ENCODE measurements at places on chromosomes 5 and 9.
A peak's percentile ranks its signal among the peaks of the same experiment; 100 is the strongest.

- peak; percentile 46 for DNase-seq
Observed at GRCh38 chr9:120783602-120784047, 9.6 kb downstream of the FBXW2 start.

GRCh38 chr9:77827104-77827784 lies 179.1 kb upstream of the GNA14 start:
- DNase-seq, result no peak

GRCh38 chr5:137032929-137033328 lies 466.2 kb downstream of the SPOCK1 start:
- no peak for DNase-seq

GRCh38 chr5:113271745-113272454 lies 162.9 kb downstream of the TSSK1B start:
- no peak for DNase-seq

- DNase-seq, result no peak
Observed at GRCh38 chr9:89658401-89658800, 53.6 kb downstream of the GADD45G start.

DNA sequence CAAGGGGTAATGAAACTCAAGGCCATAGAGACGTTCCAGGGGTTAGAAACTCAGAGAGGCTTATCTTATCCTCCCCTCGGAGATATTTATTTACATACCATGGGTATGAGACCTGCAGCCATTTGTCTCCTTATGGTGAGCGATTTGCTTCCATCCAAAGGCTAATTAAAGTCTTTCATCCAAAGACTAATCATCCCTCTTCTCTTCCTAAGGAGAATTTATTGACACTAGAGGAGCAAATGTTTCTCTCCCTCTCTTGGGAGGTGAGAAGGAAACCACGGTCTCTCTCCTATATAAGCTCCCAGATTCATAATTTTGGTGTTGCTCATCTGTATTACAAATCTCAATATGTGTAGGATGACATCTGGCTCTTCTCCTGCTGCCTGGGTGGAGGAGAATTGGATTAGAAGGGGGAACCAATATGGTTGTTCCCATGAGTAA lies 31.0 kb upstream of the RPS23 start:
- DNase-seq, result no peak

DNA sequence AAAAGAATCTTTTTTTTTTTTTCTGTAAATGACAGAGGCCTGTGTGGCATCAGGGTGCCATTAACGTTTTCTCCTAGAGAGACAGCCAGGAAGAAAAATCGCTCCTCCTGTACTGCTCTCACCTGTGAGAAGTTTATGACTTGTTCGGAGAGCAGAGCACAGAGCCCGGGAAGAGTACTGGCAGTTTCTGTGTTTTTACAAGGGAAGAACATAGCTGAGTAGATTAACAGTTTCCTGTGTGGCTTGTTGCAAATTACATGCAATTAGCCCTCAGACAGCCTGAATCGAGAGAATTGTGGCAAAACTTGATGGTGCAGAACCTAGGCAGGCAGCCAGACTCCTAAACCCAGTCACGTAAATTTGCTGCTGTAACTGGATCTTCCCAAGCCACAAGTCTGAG lies 32.1 kb downstream of the PRKACG start:
- DNase-seq, result peak; percentile 25

GRCh38 chr9:12801187-12801586 lies 26.4 kb downstream of the LURAP1L start:
- DNase-seq, result no peak

- DNase-seq, result no peak
Observed at GRCh38 chr9:72786948-72787347, 165.9 kb downstream of the ALDH1A1 start.

- no peak for DNase-seq
Observed at GRCh38 chr5:107067395-107067794, 603.3 kb downstream of the EFNA5 start.

GRCh38 chr5:119270960-119271757 lies 84.7 kb upstream of the TNFAIP8 start:
- DNase-seq, result peak; percentile 61

GRCh38 chr5:14123974-14124482 lies 19.1 kb upstream of the TRIO start:
- no peak for DNase-seq

GRCh38 chr5:7753596-7753995 lies 97.3 kb downstream of the CFAP90 start:
- no peak for DNase-seq

DNA sequence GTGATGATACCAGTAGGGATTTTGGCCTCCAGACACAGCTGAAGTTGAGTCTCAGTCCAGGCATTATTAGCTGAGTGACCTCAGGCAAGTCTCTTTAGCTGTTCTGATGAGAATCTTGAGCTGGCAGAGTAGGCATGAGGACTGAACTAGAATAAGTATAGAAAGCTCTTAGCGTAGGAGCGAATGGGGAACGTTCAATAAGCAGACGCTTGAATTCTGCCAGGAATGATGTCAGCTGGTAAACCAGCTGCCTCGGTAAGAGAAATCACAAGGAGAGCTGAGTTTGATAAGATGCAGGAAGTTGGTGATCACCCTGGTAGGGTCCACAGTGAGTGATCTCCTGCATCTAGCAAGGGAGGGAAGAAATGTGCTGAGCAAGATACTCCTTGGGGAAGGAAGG lies 280.4 kb downstream of the NTRK2 start:
- no peak for DNase-seq

- no peak for DNase-seq
Observed at GRCh38 chr5:83360573-83360972, 111.0 kb upstream of the VCAN start.

GRCh38 chr9:36928670-36929349 lies 105.3 kb downstream of the PAX5 start:
- DNase-seq, result no peak

DNA sequence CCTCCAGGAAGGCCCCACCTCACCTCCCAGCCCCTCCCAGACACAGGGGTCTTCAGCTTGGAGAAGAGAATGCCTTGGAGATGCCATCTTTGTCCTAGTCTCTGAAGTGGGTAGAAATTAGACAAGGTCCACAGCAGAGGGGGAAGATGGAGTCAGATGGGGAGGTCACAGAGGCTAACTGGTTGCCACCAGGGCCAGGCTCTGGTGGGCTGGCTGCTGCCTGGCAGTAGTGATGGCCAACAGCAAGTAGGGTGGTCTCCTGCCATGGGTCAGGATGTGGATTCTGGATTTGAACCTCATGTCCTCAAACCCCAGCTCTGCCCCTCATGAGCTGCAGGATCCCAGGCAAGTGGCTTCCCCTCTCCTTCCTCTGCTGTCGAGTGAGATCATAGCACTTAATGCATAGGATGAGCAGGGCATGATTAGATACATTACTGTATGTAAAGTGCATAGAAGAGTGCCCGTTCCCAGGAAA lies 38.7 kb upstream of the NEK6 start:
- DNase-seq, result no peak

- DNase-seq, result no peak
Observed at GRCh38 chr5:59134471-59135163, 551.7 kb downstream of the RAB3C start.

DNA sequence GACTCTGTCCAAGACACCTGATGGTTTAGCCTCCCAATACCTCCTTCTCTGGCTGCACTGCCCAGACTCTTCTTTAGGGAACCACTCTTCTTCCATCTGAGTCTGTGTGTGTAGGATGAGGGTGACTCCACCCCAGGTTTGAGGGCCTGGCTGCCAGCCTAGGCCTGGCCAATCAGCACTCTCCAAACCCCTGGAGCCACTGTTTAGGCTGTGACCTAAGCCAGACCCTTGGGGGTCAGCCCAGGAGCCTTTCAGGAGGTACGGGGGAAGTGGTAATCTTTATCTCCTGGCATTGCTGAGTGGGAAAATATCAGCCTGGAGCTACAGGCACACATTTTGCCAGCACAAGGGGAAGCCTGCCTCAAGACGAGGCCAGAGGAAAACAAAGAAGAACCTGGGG lies 6.2 kb upstream of the ERGIC1 start:
- no peak for DNase-seq

DNA sequence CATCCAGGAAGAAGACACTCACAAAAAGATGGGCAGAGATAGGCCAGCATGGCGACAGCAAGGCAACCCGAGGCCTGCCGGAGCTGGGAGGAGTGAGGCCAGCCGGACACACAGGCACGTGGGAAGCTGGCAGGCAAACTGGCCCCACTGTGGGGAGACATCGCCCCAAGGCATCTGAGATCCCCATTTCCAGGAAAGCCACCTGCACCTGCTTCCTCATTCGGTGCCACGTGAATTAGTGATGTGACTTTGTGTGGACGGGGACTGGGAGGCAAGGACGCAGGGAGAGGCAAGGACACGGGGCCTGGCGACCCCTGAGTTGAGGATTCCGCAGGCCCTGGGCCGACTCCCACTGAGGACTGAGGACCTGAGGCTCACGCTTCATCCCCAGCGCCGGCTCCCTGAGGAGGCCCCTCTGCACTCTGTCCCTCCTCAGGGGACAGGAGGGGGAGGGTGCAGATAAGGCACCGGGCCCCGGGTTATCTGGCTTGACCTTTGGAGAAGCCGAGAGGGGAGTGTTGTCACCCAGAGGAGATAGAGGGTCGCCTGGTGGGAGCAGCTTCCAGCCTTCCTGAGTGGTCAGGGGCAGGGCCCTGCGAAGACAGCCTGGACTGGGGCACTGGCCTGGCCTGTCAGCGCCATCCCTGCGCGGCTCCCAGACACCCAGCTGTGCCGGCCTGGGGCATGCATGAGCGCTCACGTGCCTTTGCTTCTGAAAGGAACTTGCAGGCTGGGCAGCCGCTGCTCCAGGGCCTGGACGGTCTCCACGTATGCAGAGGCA lies 39.7 kb downstream of the NDUFS6 start:
- DNase-seq, result no peak

- no peak for DNase-seq
Observed at GRCh38 chr5:662751-663435, 30.3 kb downstream of the TPPP start.

DNA sequence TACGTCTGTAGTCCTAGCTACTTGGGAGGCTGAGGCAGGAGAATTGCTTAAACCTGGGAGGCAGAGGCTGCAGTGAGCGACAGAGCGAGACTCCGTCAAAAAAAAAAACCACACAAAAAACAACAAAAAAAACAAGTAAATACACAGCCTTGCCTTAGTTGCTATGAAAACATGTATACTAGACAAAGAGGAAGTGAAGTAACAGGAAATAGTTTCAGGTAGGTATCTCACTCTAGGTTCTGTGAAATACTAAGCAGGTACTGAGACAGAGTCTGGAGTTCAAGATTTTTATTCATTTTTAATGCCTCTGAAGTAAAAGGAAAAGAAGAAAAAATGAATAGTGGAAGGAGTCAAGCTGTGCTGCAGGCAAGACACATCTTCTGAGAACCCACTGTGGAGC lies 687.9 kb upstream of the RGMB start:
- DNase-seq, result no peak

GRCh38 chr9:2693056-2693455 lies 24.3 kb upstream of the KCNV2 start:
- DNase-seq, result no peak

DNA sequence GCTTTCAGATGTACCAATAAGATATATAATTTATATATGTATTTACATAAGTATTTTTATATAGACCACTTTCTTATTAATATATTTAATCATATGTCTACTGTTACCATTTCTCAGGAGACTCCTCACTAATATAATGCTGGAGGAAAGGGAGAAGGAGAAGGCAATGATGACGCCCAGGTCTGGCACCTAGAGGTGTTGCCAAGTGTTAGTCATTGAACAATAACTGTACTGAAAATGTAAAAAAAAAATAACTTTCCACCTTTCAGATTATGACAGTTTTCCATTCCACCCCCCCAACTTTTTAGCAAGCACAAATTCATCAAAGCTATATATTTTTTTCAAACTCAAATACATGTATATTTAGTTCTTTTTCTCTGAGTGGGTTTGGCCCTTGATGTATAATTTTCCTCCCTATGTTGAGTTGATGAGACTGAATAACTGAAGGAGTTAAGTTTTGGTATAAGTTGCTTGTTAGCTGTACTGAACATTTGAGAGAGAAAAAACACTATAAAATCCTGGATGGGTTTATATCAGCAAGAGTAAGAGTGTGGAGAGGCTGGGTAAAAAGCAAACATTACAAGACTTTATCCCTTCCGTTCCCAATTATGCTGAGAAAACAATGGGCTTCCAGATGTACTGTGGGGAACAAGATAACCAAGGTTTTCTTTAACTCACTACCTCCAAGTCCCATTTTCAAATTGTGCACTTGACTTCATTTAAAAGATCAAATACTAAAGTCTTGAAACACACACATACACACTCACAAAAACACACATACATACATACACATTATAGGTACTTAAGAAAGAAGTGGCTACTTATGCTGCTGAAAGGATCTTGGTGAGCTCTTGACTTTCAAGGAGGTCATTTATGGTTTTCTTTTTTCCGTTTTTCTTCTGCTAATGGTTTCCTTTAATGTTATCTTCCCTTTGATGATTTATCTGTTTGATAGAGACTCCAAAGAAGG lies 142.8 kb upstream of the IFNE start:
- no peak for DNase-seq

- no peak for DNase-seq
Observed at GRCh38 chr5:113703266-113703665, 189.8 kb downstream of the YTHDC2 start.

DNA sequence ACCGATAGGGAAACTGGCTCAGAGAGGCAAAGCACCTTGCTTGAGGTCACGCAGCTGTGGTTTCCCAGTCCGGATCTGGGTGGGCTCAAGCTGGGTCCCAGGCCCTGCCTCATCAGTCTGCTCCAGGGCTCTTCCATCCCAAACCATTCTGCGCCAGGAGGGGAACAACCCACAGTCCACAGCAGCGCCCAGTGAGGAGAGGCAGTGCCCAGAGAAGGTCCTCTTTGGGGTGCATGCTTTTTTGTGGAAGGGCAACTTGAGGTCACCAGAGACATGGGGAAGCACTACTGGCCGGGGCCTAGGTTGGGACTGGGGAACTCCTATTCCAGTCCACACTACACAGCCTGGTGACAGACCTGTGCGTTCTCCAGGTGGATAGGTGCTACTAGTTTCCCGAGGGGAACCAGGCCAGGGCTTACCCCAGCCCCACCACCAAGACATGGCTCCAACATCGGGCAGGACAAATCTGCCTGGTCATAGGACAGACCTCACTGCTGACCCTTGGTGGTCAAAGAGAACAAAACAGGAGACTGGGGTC lies 62.5 kb upstream of the RNF130 start:
- DNase-seq, result no peak

DNA sequence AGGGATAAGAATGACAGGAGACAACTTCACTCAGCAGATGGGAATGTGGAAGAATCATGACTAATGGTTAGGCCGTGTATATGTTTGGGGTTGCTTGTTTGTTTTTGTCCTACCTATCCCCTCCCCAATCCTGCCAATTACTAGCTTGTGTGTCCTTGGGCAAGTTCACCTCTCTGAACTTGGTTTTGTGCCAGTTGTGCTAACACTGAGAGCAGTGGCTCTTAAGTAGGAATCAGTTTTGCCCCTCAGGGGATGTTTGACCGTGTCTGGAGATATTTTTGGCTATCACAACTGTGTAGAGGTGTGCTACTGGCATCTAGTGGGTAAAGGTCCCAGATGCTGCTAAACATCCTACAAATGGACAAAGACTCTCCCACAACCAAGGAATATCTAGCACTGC lies 287.0 kb downstream of the DMRT2 start:
- no peak for DNase-seq

GRCh38 chr9:38442473-38443096 lies 18.3 kb upstream of the IGFBPL1 start:
- DNase-seq, result no peak

- no peak for DNase-seq
Observed at GRCh38 chr9:77848897-77849296, 182.7 kb downstream of the GNAQ start.

All from LNCaP clone FGC (cell line).